B cell (primary cell): ENCODE measurements at places on chromosomes 6 and 20.
A peak's percentile ranks its signal among the peaks of the same experiment; 100 is the strongest.

DNA sequence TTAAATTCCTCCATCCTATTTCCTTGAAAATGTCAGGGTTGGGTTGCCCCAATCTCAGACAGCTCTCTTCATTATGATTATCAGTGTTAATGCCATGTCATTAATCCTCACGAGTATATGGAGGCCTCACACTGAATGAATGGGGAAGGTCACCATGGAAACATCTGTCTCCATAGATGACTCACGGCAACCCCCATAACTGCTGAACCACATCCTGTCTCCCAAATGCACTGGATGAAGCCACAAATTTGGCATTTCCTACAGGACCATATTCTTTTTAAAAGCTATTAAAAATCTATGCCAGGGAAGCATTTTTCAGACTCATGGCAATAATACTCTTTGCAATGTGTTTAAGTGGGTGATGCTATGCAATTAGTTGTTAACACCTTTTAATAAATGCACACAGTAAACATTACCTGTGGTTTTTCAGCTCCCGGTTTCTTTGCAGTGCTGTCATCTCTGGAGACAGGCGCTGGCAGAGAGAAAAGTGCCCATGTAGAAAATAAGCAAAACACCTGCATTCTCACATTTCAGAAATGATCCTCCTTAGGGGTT, 80.1 kb upstream of the PTPRK start:
- DNase-seq, result no peak
- no peaks in the 10 kb centered on the region for H3K36me3 ChIP-seq
- no peak overlapping the region for H3K4me3 ChIP-seq
- H3K27me3 ChIP-seq, result no peaks in the 10 kb centered on the region
- H3K4me1 ChIP-seq, result no peaks in the 10 kb centered on the region

DNA sequence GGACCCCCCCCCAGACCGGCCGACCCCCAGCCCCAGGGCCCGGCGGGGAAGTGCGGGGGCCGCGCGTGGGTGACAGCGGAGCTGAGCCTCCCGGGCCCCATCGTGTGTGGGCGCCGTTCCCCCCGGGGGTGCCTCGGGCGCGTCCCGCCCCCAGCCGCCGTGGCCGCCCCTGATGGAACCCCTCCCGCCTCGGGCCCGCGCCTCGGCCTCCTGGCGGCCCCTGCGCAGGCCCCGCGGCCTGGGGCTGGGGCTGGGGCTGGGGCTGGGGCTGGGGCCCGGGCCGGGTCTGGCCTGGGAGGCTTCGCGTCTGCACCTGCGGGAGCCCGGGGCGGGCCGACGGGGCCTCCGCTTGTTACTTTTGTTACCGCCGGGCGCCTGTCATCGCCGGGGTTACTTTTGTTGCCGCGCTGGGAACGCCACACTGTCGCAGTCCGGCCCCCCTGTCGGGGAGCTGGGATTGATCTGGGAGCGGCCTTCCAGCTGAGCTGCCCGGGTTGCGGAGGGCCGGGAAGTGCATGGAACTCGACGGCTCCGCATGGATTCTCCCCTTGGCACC, 598 bp downstream of the OGFR start:
- no peak for DNase-seq
- no peaks in the 10 kb centered on the region for H3K27me3 ChIP-seq
- peaks cover 37% of the 10 kb centered on the region for H3K36me3 ChIP-seq
- H3K27ac ChIP-seq, result no peak overlapping the region

DNA sequence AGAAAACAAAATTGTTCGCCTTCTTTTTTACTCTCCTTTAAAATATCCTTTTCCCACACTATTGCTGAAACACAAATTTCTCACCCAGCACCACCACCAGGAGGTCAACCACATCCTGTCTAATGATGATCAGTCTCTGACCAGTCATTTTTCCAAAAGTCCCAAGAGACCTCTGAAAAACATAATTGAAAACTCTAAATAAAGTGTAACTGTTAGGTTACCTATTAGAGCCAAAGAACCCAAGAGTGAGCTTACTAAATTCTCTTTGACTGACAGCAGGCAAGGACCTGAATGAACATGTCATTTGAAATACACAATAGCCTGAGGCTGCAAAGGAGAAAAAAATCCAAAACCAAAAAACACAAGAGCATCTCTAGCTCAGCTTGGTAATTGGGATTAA, 735.4 kb downstream of the CBLN4 start:
- no peak overlapping the region for H3K4me3 ChIP-seq
- H3K4me1 ChIP-seq, result no peaks in the 10 kb centered on the region
- DNase-seq, result no peak
- H3K27me3 ChIP-seq, result no peaks in the 10 kb centered on the region
- no peaks in the 10 kb centered on the region for H3K36me3 ChIP-seq

- DNase-seq, result peak; percentile 44
- peaks cover 46% of the 10 kb centered on the region for H3K4me1 ChIP-seq
- H3K27me3 ChIP-seq, result no peaks in the 10 kb centered on the region
- H3K4me3 ChIP-seq, result peak overlapping the region; percentile 43
- no peaks in the 10 kb centered on the region for H3K36me3 ChIP-seq
- H3K27ac ChIP-seq, result peak overlapping the region; percentile 72
Observed at GRCh38 chr6:814378-815347, 121.7 kb upstream of the EXOC2 start.

DNA sequence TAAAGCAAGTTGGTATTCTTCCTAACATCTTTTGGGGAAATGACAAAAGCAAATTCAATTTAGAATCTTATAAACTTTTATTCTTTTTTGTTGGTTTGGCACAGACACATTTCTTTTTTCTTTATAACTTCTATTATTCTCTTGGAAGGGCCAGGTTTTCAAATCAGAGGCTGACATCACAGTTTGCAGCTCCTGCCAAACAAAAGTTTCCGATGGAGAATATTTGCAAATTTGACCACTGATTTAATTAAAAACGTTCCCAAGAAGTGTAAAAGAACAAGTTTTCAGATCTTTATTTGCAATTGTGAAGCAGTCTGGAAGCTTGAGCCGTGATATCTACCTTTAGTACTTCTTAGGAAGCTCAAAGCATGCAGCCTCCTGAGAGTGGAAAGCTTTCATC, 53.8 kb upstream of the CD83 start:
- no peaks in the 10 kb centered on the region for H3K27me3 ChIP-seq
- H3K27ac ChIP-seq, result no peak overlapping the region
- no peak for DNase-seq
- peaks cover 7% of the 10 kb centered on the region for H3K4me1 ChIP-seq
- no peak overlapping the region for H3K4me3 ChIP-seq

- DNase-seq, result no peak
- peaks cover 19% of the 10 kb centered on the region for H3K36me3 ChIP-seq
- no peak overlapping the region for H3K27ac ChIP-seq
Observed at GRCh38 chr20:1331801-1332453, 3.0 kb upstream of the SDCBP2 start.

- DNase-seq, result peak; percentile 19
- H3K36me3 ChIP-seq, result no peaks in the 10 kb centered on the region
- no peak overlapping the region for H3K4me3 ChIP-seq
- H3K27me3 ChIP-seq, result peaks cover 3% of the 10 kb centered on the region
- no peak overlapping the region for H3K27ac ChIP-seq
- H3K4me1 ChIP-seq, result peaks cover 7% of the 10 kb centered on the region
Observed at GRCh38 chr6:45645302-45645701, 267.6 kb upstream of the SUPT3H start.

GRCh38 chr20:58945965-58946631, 35.0 kb upstream of the NELFCD start:
- peak; percentile 32 for DNase-seq
- no peak overlapping the region for H3K4me3 ChIP-seq
- peaks cover 4% of the 10 kb centered on the region for H3K27me3 ChIP-seq
- no peak overlapping the region for H3K27ac ChIP-seq
- peaks cover 9% of the 10 kb centered on the region for H3K4me1 ChIP-seq
